ENCODE measurements at places on chromosomes 11 and 22. TPM values are rescaled to one million over a fixed set of nuclear protein-coding genes. Genes with fewer than 3 reads are reported as not detected.

PANX2 gene
- 5.9 TPM for total RNA-seq

UPK3A gene
- total RNA-seq = 0.89 TPM

CCDC73 gene
- total RNA-seq = not detected

CFL1 gene
- 981 TPM for total RNA-seq

CLDN5 gene
- 3.2 TPM for total RNA-seq

PTPRCAP gene
- 3.5 TPM for total RNA-seq

RAB36 gene
- total RNA-seq = 1.2 TPM

MS4A4A gene
- not detected for total RNA-seq

OR52N4 gene
- not detected for total RNA-seq

PIH1D2 gene
- total RNA-seq = 0.16 TPM

FGF4 gene
- 9.2 TPM for total RNA-seq

GLYAT gene
- total RNA-seq = 0.10 TPM

DNA sequence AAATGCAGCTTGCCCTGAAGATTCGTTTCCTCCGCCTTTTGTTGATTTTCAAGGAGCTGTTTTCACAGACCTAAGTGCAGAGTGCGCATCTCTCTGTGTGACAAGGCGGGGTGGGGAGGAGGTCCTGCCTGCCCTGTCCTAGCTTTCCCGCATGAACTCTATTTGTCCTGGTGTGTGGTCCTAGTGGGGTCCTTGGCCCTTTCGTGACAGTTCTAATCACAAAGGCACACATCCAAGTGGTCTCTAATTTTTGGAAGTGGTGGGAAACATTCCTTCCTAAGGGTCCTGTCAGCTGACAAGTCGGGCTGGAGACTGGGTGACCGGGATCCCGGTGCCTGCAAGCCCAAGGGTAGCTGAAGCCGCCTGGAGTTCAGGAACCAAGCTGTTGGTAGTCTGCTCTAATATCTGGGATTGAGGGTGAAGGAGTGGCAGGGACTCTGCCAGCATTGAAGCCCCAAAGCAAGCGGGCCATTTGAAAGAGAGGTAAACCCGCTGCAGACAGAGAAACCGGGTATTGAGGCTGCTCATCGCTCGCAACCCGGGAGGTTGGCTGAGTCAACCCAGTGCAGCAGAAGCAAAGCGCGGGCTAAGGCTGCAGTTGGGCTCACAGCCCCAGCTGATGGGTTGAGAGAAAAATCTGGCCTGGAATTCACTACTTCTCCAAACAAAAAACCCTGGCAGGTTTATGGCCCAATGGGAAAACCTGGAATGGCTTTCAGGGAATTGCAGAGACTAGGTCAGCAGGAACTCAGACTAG lies 28.1 kb upstream of the FBXO3 start:
- H3K27ac ChIP-seq = no peak overlapping the region
- 0 out of 2 replicates have a peak, but pooled peaks cover 4% of the 10 kb centered on the region for H3K4me1 ChIP-seq

DNA sequence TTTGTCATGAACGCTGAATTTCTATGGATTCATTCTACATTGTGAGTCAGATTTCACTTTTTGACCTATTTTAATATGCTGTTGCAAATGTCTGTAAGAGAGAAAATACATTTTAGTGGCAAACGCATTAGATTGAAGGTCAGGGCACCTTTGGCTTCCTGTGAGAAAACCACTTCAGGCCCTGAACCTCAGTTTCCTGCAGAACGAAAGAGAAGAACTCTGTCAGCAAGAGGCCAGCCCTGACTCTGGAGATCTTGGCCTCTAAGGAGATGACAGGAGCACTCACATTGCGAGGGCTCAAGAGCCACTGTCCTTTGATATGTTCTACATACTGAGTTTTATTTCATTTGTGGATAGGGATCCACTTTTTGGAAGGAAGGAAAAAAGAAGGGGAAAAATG lies 83.6 kb downstream of the KCNJ1 start:
- H3K4me3 ChIP-seq = no peak overlapping the region
- DNase-seq = no peak
- H3K27ac ChIP-seq = 0 out of 2 replicates have a peak overlapping the region, but pooled peaks have one; percentile 78

DNA sequence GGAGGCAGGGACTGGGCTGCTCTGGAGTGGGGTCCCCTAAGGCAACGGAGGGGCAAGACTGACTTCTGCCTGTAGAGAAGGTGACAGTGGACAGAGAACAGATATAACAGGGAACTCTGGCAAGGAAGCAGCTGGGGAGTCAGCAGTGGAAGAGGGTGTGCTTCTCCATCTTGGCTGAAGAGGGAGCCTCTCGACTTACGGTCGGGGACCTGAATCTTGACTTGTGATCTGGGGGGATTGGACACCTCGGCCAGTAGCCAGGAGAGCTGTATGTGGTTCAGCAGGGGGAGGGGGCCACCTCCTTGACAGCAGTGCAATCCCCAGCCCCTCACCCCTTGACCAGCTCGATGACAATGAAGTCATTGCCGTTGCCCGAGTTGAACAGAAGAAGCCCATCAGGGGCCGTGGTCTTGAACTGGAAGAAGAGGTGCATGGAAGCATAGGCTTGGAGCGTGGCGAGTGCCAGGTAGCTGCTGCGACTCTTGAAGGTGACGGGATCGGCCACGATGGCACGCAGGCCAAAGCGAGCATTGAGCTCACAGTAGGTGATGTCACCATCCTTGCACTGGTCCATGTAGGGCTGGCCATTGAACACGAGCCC lies 60.0 kb downstream of the SLC22A12 start:
- 0 out of 2 replicates have a peak, but pooled peaks cover 3% of the 10 kb centered on the region for H3K27me3 ChIP-seq
- peaks cover 17% of the 10 kb centered on the region for H3K4me1 ChIP-seq
- no peak overlapping the region for H3K27ac ChIP-seq

DNA sequence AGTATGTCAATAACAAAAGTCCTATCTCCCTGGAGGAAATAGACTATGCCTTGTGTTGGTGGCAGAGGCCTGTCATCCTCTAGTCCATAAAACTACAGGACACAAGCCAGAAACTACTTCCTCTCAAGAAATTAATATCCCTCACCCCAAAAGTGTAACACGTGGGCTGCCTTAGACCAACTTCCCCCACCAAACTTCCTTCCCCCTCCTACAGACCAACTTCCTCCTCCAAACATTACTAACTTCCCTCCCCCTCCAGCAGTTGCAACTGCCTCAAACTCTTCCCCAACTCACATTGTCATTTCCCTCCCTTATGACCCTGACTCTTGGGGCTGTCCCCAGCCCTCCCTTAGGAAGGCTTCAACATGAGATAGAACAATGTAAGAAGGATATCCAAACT lies 6.3 kb downstream of the OR52K2 start:
- no peak overlapping the region for H3K4me3 ChIP-seq
- H3K36me3 ChIP-seq = no peaks in the 10 kb centered on the region
- H3K27me3 ChIP-seq = no peaks in the 10 kb centered on the region
- no peak for DNase-seq
- H3K27ac ChIP-seq = no peak overlapping the region

GRCh38 chr11:10797531-10797930 lies 11.2 kb downstream of the EIF4G2 start:
- peaks cover 55% of the 10 kb centered on the region for H3K36me3 ChIP-seq
- 0 out of 2 replicates have a peak, but pooled peaks cover 5% of the 10 kb centered on the region for H3K27me3 ChIP-seq
- H3K4me3 ChIP-seq = no peak overlapping the region
- no peaks in the 10 kb centered on the region for H3K4me1 ChIP-seq

- H3K4me1 ChIP-seq = no peaks in the 10 kb centered on the region
- H3K27me3 ChIP-seq = peaks cover 28% of the 10 kb centered on the region
These were observed 74.6 kb upstream of the KCNQ1OT1 start for GRCh38 chr11:2774173-2775082.

DNA sequence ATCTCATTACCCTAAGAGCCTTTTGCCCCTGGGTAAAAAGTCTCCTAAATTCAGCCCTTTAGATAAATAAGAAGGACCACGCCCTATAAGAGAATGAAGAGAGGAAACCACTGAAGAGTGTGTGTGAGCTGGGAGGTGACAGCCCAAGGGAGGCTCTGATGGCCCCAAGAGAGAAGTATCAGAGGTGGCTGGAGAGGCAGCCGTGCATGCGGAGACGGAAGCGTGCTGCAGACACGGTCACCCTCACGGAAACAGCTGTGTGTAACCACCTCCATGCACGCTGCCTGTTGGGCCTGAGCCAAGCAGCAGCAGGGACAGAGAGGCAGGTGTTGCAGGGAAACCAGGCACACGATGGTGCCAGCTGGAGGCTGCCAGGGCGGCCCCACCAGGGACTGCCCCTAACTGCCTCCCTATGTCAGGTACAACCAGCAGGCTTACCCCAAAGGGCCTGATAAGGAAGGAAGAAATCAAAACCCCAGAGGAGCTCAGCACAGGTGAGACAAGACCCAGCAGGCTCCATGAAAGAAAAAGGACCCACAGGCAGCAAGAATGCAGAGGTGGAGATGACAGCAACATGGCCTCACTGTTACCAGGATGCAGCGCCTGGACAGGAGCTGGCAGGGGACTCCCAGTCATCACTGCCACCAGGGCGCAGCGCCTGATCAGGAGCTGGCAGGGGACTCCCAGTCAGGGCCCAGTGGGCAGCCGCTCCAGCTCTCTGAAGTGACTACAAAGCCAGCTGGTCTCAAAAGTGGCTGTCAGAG lies 7.8 kb downstream of the LARGE2 start:
- H3K4me3 ChIP-seq = no peak overlapping the region
- no peak for DNase-seq
- no peaks in the 10 kb centered on the region for H3K27me3 ChIP-seq
- H3K4me1 ChIP-seq = no peaks in the 10 kb centered on the region
- H3K27ac ChIP-seq = peak overlapping the region; percentile 50

GRCh38 chr11:124069429-124070401 lies 28.6 kb upstream of the OR10G7 start:
- peak; percentile 86 for DNase-seq
- H3K27ac ChIP-seq = no peak overlapping the region
- H3K36me3 ChIP-seq = no peaks in the 10 kb centered on the region
- no peaks in the 10 kb centered on the region for H3K27me3 ChIP-seq
- peaks cover 4% of the 10 kb centered on the region for H3K4me1 ChIP-seq
- H3K4me3 ChIP-seq = peak overlapping the region; percentile 53

- H3K27ac ChIP-seq = no peak overlapping the region
- H3K27me3 ChIP-seq = no peaks in the 10 kb centered on the region
- no peak overlapping the region for H3K4me3 ChIP-seq
- no peaks in the 10 kb centered on the region for H3K4me1 ChIP-seq
- DNase-seq = no peak
These were observed 888.5 kb downstream of the NTM start for GRCh38 chr11:132258875-132259274.

DNA sequence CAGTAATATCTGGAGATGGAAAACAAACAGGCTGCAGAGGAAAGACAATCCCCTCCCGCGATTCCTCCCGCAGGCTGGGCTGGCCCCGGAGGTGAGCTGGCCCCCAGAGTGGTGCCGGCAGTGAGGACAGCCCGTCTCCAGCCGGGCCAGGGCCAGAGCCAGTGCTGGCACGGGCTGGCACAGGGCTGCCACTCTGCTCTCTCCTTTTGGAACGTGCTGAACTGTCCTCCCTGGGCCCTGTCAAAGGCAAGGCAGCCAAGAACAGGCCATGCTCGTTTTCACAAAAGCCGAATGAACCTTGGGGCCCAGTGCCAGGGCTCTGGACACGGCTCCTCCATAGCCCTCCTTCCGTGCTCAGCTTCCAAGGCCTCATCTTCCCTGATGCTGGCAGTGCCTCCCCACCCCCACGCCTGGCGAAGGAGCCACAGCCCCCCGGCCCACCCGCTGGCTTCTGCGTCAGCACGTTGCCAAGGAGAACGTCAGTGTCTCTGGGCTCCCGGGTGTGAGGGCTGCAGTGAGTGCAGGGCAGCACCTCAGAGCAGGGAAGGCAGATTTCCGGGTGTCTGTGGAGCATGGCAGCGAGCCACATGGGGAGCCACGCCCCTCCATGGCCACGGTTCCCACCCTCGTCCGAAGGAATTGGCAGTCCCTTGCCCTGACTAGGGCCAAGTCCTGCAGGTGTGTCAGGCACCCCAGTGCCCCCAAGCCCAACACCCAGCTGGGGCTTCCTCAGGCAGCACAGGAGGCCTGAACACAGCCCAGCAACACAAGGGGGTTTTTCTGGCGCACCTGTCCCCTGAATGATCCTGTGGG lies 28.6 kb downstream of the GNAZ start:
- H3K4me1 ChIP-seq = no peaks in the 10 kb centered on the region
- H3K4me3 ChIP-seq = no peak overlapping the region
- H3K36me3 ChIP-seq = no peaks in the 10 kb centered on the region

- H3K4me1 ChIP-seq = peaks cover 76% of the 10 kb centered on the region
- H3K27me3 ChIP-seq = no peaks in the 10 kb centered on the region
- H3K27ac ChIP-seq = peak overlapping the region; percentile 64
- no peaks in the 10 kb centered on the region for H3K36me3 ChIP-seq
- H3K4me3 ChIP-seq = peak overlapping the region; percentile 32
These were observed 5.3 kb downstream of the YAP1 start for GRCh38 chr11:102115557-102115956.

GRCh38 chr22:49673048-49673447 lies 154.6 kb downstream of the BRD1 start:
- DNase-seq = no peak
- H3K4me1 ChIP-seq = no peaks in the 10 kb centered on the region
- H3K27ac ChIP-seq = no peak overlapping the region
- no peaks in the 10 kb centered on the region for H3K27me3 ChIP-seq

GRCh38 chr11:22703040-22703439 lies 36.6 kb downstream of the GAS2 start:
- no peaks in the 10 kb centered on the region for H3K27me3 ChIP-seq
- H3K27ac ChIP-seq = no peak overlapping the region

DNA sequence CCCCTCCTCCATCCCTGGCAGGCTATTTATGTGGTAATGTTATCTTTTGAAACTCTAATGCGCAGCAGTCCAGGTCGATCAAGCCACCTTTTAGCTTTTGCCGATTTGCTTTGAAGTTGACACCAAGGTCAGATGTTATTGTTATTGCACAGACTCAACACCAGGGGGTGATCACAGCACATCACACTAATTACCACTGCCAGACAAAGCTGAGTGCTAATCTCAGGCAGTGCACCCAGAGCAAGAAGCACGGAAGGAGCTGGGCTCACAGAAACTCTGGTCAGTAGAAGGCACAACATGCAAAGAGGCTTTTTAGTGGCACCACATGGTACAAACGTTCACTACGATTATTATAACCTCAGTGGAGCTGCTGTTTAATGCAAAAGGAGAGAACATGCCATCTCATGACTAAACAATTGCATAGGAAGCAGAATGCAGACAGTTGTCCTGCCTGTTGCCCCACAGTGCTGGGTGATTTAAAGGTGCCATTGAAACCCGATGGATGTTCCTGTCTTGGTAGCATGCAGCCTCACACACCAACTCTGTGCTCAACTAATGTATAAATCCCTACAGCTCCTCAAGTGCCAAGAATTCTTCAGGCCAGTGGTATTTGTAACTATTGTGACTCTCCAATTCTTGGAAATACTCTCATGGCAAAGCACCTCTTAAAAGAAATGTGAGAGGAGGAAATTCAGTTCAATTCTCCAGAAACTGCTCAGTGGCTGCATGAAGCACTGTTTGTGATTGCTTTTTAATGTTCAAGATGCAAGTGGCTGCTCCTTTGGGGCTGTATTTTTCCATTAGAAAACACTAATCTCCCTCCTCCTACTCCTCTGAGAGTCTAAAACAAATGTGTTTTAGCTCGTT lies 353.9 kb upstream of the DDI1 start:
- H3K4me1 ChIP-seq = peaks cover 13% of the 10 kb centered on the region
- H3K27me3 ChIP-seq = no peaks in the 10 kb centered on the region
- no peaks in the 10 kb centered on the region for H3K36me3 ChIP-seq
- H3K27ac ChIP-seq = no peak overlapping the region
- peak; percentile 88 for DNase-seq

Measured in GM23338 (cell line).